ENCODE measurements at places on chromosomes 1 and 21.

- DNase-seq: no peak
These were observed 52.4 kb upstream of the SLC2A1 start for GRCh38 chr1:43011020-43011419.

- no peak for DNase-seq
These were observed 38.5 kb downstream of the COQ8A start for GRCh38 chr1:226978432-226979114.

DNA sequence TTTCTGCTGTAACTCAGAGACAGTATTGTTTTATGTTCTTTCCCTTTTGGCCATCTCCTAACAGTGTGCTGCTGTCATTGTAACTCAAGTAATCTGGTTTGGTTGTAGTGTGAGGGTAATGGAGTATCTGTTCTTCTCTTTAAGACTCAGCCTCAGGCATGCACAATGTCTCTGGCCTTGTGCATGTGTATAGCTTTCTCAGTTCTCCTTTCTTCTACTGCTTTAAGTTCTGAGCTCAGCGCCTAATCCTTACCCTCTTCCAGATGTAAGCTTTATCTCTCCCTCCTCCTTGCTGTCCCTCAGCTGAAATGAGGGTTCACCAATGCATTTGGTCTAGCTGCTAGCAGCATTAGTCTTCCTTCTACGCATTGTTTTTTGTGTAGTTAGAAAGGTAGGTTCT, 1420.4 kb upstream of the PRMT6 start:
- DNase-seq: no peak

DNA sequence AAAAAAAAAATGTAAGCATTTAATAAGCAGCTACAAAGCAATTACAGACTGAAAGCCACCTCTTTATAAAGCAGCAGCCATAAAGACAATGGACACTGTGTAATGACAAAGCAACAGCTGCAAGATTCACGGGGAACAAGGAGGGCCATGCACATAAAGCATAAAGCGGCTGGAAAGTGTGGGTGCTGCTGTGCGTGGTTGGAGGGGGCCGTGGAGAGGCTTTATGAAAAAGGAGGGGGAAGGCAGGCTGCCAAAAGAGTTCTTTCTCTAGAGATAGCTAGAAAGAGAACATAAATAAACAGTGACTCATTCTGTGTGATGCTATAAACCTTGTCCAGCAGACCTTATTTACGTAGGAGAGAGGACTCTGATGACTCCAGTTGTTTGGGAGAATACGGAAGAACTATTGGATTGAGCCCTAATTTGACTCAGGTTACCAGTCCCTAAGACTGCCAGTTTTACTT, 49.3 kb downstream of the ADAMTS1 start:
- DNase-seq: peak; percentile 37

GRCh38 chr21:34009193-34009592, 64.2 kb upstream of the MRPS6 start:
- DNase-seq: no peak

GRCh38 chr1:169150641-169151337, 44.3 kb downstream of the ATP1B1 start:
- no peak for DNase-seq

DNA sequence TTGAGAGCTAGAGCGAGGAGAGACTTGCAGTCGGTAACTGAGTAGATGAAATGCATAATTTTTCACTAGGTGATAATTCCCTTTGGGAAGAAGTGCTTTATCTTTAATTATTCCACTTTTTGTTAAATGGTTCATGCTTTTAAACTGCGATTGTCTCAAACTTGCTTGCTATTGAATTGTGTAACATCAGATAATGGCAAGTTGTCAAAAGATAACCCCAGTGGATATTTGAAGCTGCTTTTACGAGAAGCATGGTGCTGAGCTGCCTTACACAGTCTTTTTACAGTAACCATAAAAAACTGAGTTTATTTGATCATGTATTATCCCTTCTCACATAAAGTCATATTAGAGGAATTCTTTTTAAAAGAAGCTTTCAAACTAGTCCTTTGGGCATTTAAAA, 30.2 kb downstream of the TMEM50B start:
- DNase-seq: no peak

- no peak for DNase-seq
These were observed 22.7 kb downstream of the KRTAP10-1 start for GRCh38 chr21:44517175-44517899.

DNA sequence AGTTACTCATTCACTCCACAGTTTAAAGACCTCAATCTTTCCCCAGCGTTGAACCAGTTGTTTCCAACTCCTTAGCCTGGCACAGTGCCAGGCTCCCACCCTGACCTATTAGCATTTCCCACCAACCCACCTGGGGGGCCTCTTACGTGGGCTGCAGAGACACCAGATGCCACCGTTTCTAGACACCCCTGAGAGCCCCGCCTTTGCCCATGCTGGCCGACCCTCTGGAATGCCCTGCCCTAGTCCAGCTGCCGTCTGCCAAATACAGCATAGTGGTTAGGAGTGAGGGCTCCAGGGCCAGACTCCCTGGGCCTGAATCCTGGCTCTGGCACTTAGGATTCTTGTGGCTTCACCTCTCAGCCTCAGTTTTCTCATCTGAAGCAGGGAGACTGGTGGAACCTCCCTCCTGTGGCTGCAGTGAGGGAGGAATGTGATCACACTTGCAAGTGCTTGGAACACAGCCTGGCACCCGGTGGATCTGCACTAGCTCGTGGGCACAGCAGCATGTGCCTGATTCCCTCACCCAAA, 65.2 kb downstream of the TMCO4 start:
- DNase-seq: peak; percentile 29

DNA sequence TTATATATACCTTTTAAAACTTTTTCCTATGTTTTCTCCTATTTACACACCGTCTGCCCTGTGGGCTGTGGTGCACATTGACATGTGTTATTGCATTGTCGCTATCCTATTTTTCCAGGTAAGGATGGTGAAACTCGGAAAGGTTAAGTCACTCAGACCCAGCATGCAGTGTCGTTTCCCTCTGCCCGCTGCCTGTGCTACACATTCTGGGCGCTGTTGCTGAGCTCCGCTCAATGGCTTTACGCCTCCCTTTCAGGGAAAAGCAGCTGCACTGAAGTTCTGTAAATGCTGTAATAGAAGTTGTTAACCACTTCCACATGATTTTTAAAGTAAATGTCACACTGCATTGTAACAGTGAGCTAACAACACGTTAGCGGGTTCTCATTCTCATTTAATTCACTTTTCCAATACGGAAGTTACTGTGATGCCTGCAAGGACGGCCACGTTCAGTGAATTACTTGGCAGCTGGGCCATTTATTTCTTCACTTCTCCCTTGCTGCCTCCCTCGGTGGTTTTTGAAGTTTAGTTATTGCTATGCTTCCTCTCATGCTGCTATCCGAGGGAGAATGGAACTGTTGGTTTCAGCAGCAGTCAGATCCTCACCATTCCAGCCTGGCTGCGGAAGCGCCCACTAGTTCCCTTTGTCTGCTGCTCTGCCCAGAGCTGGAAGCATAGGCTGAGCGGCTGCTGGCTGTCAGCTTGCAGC, 288.7 kb downstream of the SPATA17 start:
- no peak for DNase-seq

DNA sequence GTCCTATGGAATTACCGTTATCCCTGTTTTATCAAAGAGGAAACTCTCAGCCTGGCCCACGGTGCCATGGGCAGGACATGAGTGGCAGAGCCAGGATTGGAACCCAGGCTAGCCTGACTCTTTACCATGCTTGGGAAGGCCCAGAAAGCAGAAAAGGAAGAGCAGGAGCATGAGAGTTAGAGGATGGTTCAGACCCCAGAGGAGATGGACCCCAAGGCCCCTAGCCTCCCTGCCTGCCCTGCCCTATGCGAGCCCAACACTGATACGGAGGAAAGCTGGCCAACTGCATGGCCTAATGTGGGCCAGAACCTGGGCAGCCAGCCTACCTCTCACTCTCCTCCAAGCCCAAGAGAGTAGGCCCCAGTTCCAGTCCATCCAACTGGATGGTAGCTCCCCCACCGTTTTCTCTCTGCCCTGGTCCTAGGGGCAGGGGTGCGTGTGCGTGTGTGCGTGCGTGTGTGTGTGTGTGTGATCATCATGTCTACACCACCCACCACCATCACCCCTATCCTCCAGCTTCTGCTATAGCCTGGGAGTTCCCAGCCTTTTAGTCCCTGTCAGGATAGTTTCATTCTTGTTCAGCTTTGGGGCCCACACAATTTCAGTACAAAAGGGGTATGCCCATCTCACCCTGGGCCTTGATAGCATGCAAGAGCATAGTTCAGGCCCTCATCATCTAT, 15.4 kb upstream of the MEX3A start:
- no peak for DNase-seq

DNA sequence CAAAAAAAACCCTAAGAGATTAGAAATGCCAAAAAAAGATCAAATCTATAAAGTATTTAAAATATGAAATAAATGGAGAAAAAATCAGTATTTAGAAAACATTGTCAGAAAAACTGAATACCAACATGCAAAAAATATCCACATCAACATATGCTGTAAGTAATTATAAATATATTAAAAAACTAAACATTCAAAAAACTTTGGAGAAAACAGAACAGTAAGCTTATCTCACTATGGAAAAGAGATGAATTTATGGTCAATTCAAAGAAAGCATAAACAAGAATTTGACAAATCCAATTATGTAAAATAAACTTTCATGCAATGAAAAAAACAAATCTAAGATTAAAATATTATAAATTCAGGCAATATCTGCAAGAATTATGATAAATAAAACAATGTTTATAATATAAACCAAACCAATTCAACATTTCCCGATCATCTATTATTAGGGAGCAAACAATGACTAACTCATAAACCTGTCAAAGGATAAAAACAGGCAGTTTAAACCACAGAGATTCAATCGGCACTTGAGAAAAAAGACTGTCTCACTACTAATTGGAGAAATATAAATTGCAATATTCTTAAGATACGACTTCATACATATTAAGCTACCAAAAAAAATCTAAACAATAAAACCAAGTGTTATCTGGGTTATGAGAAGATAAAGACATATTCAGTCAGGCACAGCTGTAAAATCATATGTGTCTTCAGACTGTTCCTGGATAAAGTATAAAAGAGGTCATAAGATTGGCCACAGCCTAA, 21.8 kb downstream of the EYA3 start:
- DNase-seq: no peak

DNA sequence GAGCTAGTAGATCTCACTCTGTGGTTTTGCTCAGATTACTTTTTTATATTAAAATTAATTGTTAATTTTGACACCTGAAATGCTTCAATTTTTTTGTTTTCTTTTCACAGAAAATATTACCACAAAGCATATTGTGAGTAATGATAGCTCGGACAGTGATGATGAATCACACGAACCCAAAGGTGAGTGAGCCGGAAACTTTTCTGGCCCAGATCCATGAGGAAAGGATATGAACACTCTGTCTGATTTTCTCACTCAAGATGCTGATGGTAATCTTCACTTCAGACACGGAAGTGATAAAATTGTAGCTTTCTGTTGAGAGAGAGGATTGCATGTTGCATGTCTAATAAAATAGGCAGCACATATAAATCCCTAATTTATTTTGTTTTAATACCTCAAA, 121.8 kb downstream of the PLA2G4A start:
- DNase-seq: no peak

GRCh38 chr1:40039245-40039756, 1.2 kb upstream of the CAP1 start:
- DNase-seq: no peak

GRCh38 chr1:111422546-111423391, 4.8 kb downstream of the OVGP1 start:
- no peak for DNase-seq

- no peak for DNase-seq
These were observed 169.1 kb downstream of the PRDM16 start for GRCh38 chr1:3237994-3238702.

GRCh38 chr1:5164158-5164557, 509.7 kb downstream of the AJAP1 start:
- DNase-seq: no peak

- no peak for DNase-seq
These were observed 12.8 kb downstream of the LRP8 start for GRCh38 chr1:53315046-53315445.

GRCh38 chr1:204161609-204162493, 4.3 kb downstream of the REN start:
- no peak for DNase-seq

- no peak for DNase-seq
These were observed 272.2 kb upstream of the B3GALT2 start for GRCh38 chr1:193458628-193459027.

GRCh38 chr1:214006845-214007244, 19.1 kb downstream of the PROX1 start:
- no peak for DNase-seq

DNA sequence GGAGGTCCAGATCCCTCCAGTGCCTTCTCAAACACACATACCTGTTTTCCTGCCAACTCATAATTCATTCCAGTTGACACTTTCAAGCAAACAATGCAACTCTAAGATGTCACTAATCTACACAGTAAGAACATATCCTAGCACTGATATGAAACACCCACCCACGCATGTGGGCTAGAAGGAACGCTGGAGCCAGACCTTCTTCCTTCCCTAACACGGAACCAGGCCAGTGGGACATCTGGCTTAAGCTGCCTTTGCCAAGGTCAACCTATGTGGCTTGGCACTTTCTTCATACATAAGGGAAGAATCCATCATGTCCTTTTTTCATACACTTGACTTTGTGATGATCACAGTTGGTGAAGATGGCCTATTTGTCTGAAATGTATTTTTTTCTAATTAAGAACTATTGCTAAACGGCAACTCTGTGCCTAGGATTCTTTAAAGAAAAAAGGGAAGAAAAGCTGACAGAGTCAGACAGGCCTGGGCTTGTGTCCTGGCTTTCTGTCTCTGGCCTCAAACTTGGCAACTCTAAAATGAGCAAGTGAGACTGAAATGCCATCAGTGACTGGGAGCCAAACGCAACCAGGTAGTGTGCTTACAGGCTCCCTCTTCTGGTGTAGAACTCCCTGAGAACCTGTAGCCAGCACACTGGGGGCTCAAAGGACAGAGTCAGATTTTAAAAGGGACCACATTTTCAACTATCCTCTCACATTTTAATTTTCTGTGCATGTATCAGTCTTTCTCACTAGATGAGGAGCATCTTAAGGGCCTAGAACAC, 92.6 kb upstream of the BEND5 start:
- peak; percentile 14 for DNase-seq

GRCh38 chr21:41112740-41113692, 54.9 kb upstream of the BACE2 start:
- DNase-seq: no peak

GRCh38 chr1:8815582-8816151, 1.8 kb downstream of the RERE start:
- no peak for DNase-seq

- no peak for DNase-seq
These were observed 41.0 kb upstream of the DR1 start for GRCh38 chr1:93304716-93305138.

GRCh38 chr1:117599286-117600221, 6.3 kb upstream of the TENT5C start:
- peak; percentile 29 for DNase-seq

DNA sequence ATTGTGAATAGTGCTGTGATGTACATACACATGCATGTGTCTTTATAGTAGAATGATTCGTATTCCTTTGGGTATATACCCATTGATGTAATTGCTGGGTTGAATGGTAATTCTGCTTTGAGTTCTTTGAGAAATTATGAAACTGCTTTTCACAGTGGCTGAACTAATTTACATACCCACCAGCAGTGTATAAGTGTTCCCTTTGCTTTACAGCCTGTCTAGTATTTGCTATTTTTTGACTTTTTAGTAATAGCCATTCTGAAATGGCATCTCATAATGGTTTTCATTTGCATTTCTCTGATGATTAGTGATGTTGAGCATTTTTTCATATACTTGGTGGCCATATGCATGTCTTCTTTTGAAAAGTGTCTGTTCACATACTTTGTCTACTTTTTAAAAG, 54.5 kb upstream of the FAM78B start:
- DNase-seq: no peak

- DNase-seq: no peak
These were observed 16.6 kb upstream of the IPP start for GRCh38 chr1:45767035-45767434.

Measured in left ventricle myocardium inferior (tissue), 1 donor.